ENCODE measurements at places on chromosomes 16 and 17.

GRCh38 chr16:53787423-53787822 lies 83.5 kb downstream of the FTO start:
- no peak for DNase-seq

GRCh38 chr17:82077617-82078358 lies 12.2 kb upstream of the DUS1L start:
- no peak for DNase-seq

DNA sequence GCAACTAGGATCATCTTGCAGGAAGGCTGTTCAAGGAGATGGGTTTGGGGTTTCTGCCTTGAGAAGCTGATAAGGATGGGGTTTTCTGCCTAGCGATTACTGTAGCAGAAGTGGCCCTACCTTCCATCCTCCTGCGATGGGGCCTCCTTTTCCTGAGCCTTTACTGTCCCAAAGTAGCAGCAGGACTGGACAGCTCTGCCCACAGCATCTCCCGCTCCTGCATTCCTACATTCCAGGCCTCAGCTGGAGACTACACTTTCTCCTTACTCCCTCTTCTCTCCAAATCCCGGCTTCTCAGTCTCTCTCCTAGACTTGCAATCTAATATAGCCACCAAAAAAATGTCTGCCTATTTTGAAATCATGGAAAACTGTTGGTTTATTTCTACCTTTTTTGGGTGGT lies 355.4 kb downstream of the CA10 start:
- no peak for DNase-seq

DNA sequence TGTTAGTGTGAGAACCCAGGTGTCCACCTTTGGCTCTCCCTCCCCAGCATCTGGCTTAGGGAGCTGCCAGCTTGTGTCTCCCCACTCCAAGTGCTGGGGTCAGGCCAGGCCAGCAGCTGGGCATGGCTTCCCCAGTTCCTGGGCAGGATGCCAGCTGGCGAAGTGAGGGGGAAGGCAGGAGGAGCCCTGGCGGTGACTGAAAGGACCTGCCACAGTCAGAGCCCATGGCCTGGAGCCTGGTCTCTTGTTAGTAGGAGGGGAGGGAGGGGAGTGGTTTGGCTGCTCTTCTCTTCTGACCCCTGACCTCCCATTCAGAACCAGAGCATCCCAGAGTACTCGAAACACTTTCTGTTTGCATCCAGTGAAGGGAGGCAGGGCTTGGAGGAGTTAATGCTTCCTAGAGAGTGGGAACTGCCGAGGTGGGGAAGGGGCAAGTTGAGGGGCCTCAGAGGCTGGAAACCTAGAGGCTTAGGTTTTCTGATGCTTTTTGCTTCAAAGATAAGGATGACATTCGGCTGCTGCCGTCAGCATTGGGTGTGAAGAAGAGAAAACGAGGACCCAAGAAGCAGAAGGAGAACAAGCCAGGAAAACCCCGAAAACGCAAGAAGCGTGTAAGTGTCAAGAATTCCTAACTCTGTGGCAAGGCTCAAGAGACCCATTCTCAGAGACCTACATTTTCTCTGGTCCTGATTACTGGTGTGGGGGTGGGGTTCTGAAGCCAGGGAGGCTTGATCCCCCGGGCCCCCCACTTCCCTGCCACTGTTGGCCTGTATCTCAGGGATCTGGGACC lies 772 bp downstream of the CHD3 start:
- DNase-seq, result peak; percentile 95

- peak; percentile 75 for DNase-seq
Measured at GRCh38 chr16:73878611-73879010, 418.0 kb upstream of the PSMD7 start.

- no peak for DNase-seq
Measured at GRCh38 chr16:86287664-86288201, 222.6 kb upstream of the FOXF1 start.
